ENCODE measurements at places on chromosomes 5 and 9. TPM values are rescaled to one million over a fixed set of nuclear protein-coding genes. Genes with fewer than 3 reads are reported as not detected.

DNA sequence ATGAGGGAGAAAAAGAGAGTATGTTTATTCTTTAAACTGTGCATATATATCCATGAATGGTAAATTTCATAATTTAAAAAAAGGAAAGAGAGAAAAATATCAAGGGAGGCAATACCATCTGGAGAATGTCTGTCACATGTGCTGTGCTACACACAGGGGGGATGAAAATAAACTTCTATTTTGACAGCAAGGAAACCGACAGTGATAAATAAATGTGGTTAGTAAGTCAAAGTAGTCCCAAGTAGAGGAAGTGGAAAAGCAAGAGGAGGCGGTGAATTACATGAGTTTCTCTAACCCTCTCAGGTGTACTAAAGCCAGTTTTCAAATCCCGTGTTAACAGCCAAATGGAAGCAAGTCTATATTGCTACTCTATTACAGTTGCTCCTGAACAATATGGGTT is 83.3 kb downstream of the ICE1 start:
- no peak for DNase-seq
- no peaks in the 10 kb centered on the region for H3K36me3 ChIP-seq
- no peaks in the 10 kb centered on the region for H3K27me3 ChIP-seq
- H3K27ac ChIP-seq: peak overlapping the region; percentile 9
- peaks cover 2% of the 10 kb centered on the region for H3K4me1 ChIP-seq

DNA sequence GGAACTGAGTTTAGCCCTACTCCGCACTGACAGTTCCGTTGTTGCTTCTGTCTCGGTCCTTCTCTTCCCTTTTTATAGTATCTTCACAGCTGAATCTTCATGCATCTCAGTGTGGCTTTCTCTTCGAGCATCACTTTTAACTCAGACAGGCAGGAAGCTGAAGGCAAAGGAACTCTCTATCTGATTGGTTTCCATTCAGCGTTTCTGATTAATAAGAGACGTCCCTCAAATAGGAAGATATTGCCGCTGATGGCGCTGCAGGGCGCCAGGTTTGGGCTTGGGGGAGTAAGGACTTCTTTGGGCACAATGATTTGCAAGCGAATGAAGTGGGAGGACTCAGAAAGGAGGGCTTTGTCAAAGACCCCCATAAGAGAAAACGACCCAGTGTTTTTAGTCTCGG is at the start of gene CDH9:
Gene CDH9 (minus strand): TSS at position 111 of the 400 bp plus-strand sequence. CDS start 50,253 bp downstream, outside the sequence.
- H3K4me1 ChIP-seq: no peaks in the 10 kb centered on the region
- H3K4me3 ChIP-seq: no peak within 1 kb of the TSS
- no peaks in the 10 kb centered on the region for H3K27me3 ChIP-seq
- no peaks in the 10 kb centered on the region for H3K36me3 ChIP-seq

DNA sequence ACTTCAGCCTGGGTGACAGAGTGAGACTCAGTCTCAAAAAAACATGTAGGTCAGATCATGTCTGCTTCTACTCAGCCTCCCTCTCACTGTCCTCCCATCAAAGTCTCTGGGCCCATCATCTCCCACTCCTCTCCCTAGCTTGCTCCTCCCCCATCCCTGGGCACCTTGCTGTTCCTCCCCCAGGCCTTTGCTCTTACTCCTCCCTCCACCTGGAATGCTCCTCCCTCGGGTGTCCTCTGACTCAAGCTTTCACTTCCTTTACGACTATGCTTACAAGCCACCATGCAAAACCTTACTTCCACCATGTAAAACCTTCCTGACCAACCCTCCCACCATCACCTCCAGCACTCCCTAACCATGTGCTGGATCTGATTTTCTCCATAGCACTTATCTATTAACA is 51.5 kb downstream of the MTMR12 start:
- H3K4me3 ChIP-seq: no peak overlapping the region
- H3K4me1 ChIP-seq: no peaks in the 10 kb centered on the region
- no peak overlapping the region for H3K27ac ChIP-seq
- no peaks in the 10 kb centered on the region for H3K27me3 ChIP-seq

GRCh38 chr9:113901221-113901688 is 25.1 kb downstream of the ZNF618 start:
- H3K36me3 ChIP-seq: peaks cover 26% of the 10 kb centered on the region
- no peak for DNase-seq
- H3K27me3 ChIP-seq: no peaks in the 10 kb centered on the region
- no peak overlapping the region for H3K4me3 ChIP-seq
- H3K4me1 ChIP-seq: no peaks in the 10 kb centered on the region

GRCh38 chr9:69822116-69822750 is 1.6 kb downstream of the CFAP95 start:
- H3K27me3 ChIP-seq: no peaks in the 10 kb centered on the region
- H3K27ac ChIP-seq: no peak overlapping the region
- no peak for DNase-seq
- no peak overlapping the region for H3K4me3 ChIP-seq

DNA sequence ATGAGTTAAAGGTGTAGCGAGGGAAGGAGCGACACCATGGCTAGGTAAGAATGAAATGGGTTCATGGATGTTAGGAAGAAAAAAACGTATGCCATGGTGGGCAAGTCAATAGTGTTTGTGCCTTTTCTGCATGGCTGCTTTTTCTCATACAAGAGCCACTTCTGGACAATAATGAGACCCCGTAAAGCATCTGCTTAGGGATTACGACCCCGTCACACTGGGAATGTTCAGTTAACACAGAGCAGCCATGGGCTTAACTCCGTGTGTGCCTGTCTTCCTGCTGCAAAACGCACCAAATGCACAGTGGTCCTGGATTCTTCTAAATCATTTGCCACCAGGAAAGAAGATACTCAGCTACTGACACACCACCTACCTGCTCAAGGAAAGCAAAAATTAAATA is 81.8 kb downstream of the NFIB start:
- H3K36me3 ChIP-seq: peaks cover 10% of the 10 kb centered on the region
- DNase-seq: no peak
- H3K27ac ChIP-seq: no peak overlapping the region
- no peak overlapping the region for H3K4me3 ChIP-seq
- H3K4me1 ChIP-seq: no peaks in the 10 kb centered on the region
- no peaks in the 10 kb centered on the region for H3K27me3 ChIP-seq

GRCh38 chr9:23635276-23635675 is 190.8 kb downstream of the ELAVL2 start:
- no peaks in the 10 kb centered on the region for H3K4me1 ChIP-seq
- H3K36me3 ChIP-seq: no peaks in the 10 kb centered on the region
- no peaks in the 10 kb centered on the region for H3K27me3 ChIP-seq
- DNase-seq: no peak
- H3K4me3 ChIP-seq: no peak overlapping the region
- no peak overlapping the region for H3K27ac ChIP-seq

DNA sequence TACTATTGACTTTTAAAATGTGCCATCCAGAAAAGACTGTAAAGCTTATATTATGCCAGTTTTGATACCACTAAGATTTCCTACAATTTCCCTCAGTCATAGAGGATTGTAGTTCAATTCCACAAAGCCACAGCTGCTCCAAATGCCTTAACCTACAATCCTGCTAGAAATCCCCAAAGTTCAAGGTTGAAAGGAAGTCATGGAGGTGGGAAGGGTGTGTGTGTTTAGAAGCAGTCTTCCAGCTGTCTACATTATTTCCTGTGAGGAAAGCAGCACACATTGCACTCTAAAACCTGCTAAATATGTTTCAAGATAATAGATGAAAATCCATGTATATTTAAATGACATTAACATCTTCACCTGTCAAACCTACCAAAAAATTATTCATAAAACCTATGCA is 11.8 kb downstream of the EPB41L4A start:
- DNase-seq: no peak
- H3K36me3 ChIP-seq: no peaks in the 10 kb centered on the region
- H3K27me3 ChIP-seq: no peaks in the 10 kb centered on the region
- H3K27ac ChIP-seq: no peak overlapping the region
- H3K4me3 ChIP-seq: no peak overlapping the region

- no peaks in the 10 kb centered on the region for H3K4me1 ChIP-seq
- H3K36me3 ChIP-seq: no peaks in the 10 kb centered on the region
- H3K27me3 ChIP-seq: no peaks in the 10 kb centered on the region
Observed at GRCh38 chr5:45508135-45508534, 188.0 kb downstream of the HCN1 start.

GRCh38 chr5:156164306-156164705 is 162.7 kb upstream of the SGCD start:
- H3K4me3 ChIP-seq: no peak overlapping the region
- no peaks in the 10 kb centered on the region for H3K36me3 ChIP-seq
- H3K27ac ChIP-seq: no peak overlapping the region
- H3K4me1 ChIP-seq: no peaks in the 10 kb centered on the region

DNA sequence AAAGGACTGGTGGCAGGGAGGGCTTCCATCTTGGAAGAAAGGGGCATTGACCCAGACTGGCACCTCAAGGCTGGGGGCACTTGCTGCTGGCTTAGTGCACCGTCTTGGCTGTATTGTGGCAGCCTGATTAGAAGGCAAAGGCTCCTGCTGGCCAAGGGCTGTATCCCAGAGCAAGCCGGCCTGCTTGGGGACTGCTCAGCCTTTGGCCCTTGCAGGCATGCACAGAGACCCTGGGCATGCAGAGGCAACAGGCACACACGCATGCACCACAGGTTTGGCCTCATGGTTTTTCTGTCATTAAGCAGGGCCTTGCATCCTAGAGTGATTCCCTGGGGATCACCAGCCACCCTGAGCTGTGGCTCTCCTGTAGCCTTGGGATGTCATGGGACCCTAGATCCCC is 29.0 kb downstream of the PITX1 start:
- no peaks in the 10 kb centered on the region for H3K27me3 ChIP-seq
- no peaks in the 10 kb centered on the region for H3K36me3 ChIP-seq
- DNase-seq: peak; percentile 1
- H3K27ac ChIP-seq: no peak overlapping the region

DNA sequence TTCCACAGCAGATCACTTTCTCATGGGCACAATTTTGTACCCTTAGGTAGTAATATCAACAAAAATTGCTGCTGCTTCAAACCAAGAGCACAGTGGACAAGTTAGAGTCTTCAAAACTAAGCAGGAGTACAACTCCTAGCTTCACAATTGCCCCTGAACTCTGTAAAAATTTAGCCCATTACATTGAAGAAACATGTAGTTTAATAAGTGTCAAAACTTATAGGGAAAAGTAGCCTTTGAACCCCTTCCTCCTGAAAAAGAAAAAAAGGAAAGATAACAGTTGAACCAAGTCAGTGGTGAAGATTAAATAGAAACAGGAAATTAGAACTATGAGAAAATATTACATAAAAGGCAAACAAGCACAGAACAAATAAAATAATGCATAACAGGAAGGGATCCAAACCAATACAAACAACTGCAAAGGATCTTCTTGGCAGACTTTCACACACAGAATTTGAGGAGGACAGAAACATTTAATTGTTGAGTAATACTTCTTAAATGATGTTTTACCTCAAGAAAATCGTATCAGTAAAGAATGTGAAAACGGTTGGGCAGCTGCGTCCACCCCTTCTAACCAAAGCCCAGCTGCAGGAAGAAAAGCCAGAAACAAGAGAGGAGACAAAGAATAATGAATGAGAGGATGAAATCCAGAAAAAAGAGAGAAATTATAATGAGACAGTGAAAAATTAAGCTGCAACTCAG is 636.0 kb downstream of the NR2F1-AS1 start:
- DNase-seq: no peak
- no peaks in the 10 kb centered on the region for H3K36me3 ChIP-seq
- no peaks in the 10 kb centered on the region for H3K4me1 ChIP-seq

The CDC20B gene
- polyA plus RNA-seq: 0.03 TPM

- no peaks in the 10 kb centered on the region for H3K36me3 ChIP-seq
- no peak overlapping the region for H3K4me3 ChIP-seq
- DNase-seq: peak; percentile 3
- no peak overlapping the region for H3K27ac ChIP-seq
- no peaks in the 10 kb centered on the region for H3K4me1 ChIP-seq
Observed at GRCh38 chr5:136200761-136201160, 7.8 kb upstream of the SMIM32 start.

- no peaks in the 10 kb centered on the region for H3K4me1 ChIP-seq
- H3K27ac ChIP-seq: no peak overlapping the region
- peaks cover 54% of the 10 kb centered on the region for H3K36me3 ChIP-seq
Observed at GRCh38 chr9:114037249-114037648, 40.9 kb downstream of the AMBP start.
